Myometrial cell (primary cell): ENCODE measurements at places on chromosomes 2 and 18. TPM values are rescaled to one million over a fixed set of nuclear protein-coding genes. Genes with fewer than 3 reads are reported as not detected.

The CCT4 gene
- total RNA-seq: 209 and 226 TPM in 2 replicates

The PLB1 gene
- total RNA-seq: 1.9 and 4.6 TPM in 2 replicates

The CYTIP gene
- not detected in 2 replicates for total RNA-seq

The ANO7 gene
- 0.29 TPM in 1 of 2 replicates, not detected in the other for total RNA-seq

The GALR1 gene
- total RNA-seq: not detected in 2 replicates

The PDE11A gene
- 0.18 TPM in 1 of 2 replicates, not detected in the other for total RNA-seq

The KYNU gene
- 4.3 and 6.0 TPM in 2 replicates for total RNA-seq

The ERICH2 gene
- not detected in 2 replicates for total RNA-seq

The RASGRP3 gene
- total RNA-seq: 2.3 and 4.8 TPM in 2 replicates

The GCKR gene
- total RNA-seq: not detected in 2 replicates

The PJVK gene
- total RNA-seq: 0.35 and 1.4 TPM in 2 replicates

The MYL1 gene
- not detected in 2 replicates for total RNA-seq

The RTP5 gene
- not detected in 2 replicates for total RNA-seq

The TUBB8B gene
- not detected in 2 replicates for total RNA-seq

The MARCHF4 gene
- total RNA-seq: 1.4 and 2.6 TPM in 2 replicates

The NEB gene
- total RNA-seq: not detected in 2 replicates

The IL1F10 gene
- not detected in 2 replicates for total RNA-seq

The CCL20 gene
- total RNA-seq: 0.18 and 0.86 TPM in 2 replicates

The PAX8 gene
- total RNA-seq: 0.18 and 0.86 TPM in 2 replicates

The MATN3 gene
- 3.5 and 6.2 TPM in 2 replicates for total RNA-seq

The GKN2 gene
- not detected in 2 replicates for total RNA-seq

The GPR35 gene
- total RNA-seq: not detected in 2 replicates

The CCDC88A gene
- 41.5 and 68.6 TPM in 2 replicates for total RNA-seq

The STAMBP gene
- total RNA-seq: 35.5 and 37.7 TPM in 2 replicates

The TPO gene
- total RNA-seq: not detected in 2 replicates

The CHN1 gene
- total RNA-seq: 61.4 and 81.9 TPM in 2 replicates

The IGFBP2 gene
- total RNA-seq: 1,032 and 1,065 TPM in 2 replicates

The C2orf80 gene
- total RNA-seq: not detected in 2 replicates

The MEP1B gene
- total RNA-seq: not detected in 2 replicates

The AGPS gene
- 20.0 and 36.6 TPM in 2 replicates for total RNA-seq

The TSPYL6 gene
- not detected in 2 replicates for total RNA-seq

The SLC4A3 gene
- total RNA-seq: 5.5 and 5.7 TPM in 2 replicates

The HYCC2 gene
- total RNA-seq: 2.3 TPM in 2 replicates

The LYPD6 gene
- total RNA-seq: 3.2 and 4.3 TPM in 2 replicates

The SETBP1 gene
- total RNA-seq: 0.89 and 1.2 TPM in 2 replicates

The HAAO gene
- total RNA-seq: not detected in 2 replicates
